IMR-90 (cell line): ENCODE measurements at places on chromosomes 13 and 19.

GRCh38 chr13:24005755-24006281 is 108.5 kb upstream of the C1QTNF9B start:
- no peak for DNase-seq

DNA sequence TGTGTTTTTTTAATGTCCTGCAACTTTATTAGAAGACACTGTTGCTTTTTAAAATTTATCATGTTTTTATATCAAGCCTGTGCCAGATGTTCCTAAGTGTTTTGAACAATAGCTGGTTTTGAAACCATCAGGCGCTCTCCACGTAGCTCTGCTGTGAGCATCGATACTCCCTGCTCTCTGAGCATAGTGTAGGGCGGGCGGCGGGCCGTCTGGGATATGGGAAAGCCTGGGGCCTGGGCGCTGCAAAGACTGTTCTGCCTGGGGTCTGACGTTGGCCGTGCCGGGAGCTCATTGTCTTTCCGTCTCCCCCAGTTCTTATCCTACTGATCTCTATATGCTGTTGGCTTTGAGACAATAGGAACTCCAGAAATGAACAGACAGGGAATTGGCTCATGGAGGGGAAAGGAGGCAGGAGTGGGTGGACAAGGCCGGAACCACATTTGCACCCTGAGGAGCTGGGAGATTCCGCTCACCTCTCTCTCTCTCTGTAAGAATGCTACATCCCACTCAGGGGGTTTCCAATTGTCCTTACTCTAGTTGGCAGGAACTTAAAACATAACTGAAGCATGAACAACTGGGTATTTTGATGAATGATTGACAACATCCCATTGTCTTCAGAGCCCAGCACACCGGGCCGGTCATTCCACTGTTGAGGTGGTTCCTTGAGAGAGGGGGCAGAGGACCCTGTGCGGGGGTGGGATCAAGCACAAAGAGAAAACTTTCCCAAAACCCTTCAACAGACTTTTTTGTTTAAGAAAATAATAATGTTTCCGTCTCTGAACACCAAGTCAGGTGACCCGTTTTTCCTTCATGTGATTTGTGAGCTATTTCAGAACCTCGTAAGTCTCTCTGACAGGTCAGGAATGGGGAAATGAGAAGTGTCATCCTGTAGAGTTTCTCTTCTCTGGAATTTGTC is 64.7 kb downstream of the COL4A2 start:
- peak; percentile 50 for DNase-seq

DNA sequence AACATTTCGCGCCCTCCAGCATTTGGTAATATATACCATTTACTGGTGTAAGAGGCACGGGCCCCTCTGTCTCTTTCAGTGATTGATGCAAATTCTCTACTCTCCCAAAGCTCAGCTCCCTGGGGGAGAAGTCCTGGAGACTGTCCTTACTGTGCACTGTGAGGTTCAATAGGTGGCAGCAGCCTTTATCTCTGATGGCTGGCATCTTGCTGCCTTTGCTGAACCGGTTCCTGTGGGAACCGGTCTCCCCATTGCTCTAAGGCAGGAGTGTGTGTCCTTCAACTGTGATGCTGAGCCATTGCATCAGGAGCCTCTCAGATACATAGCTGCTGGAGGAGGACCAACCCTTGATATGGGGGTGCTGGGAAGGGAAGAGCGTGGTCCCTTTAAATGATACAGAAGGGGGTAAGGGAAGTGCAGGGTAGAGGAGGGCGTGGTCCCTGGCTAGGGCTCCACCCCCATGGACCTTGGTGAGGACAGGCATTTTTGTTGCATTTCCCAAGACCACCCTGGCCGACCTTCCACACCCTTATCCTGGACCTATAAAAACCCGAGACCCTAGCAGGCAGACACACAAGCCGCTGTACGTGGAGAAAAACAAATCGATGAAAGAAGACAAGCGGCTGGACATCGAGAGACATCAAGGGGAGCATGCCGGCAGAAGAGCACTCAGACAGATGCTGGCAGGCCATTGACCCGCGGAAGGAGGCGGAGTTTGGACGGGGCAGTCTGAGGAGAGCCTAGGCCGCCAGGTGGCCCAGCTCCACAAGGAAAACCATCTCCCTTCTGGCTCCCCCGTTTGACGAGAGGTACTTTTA is 41.1 kb upstream of the GTF3A start:
- DNase-seq = no peak

- DNase-seq = no peak
Observed at GRCh38 chr13:21237081-21237480, 60.6 kb downstream of the MRPL57 start.

DNA sequence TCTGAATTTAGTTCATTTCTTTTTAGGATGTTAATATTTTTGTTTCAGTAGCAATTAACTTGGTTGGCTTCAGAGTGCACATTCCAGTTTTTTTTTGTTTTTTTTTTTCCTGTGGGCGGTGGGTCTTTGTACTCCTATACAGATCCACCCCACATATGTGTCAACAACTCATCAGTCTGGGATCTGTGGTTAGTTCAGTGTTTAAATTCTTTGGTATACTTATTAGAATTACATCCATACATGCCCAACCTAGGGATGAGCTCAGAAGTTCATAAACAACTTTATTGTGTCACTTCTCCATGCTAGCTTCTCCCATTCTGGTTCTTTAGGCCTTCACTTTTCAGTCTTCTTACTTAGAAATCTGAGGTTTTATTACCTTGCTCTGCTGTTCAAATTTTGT is 50.9 kb downstream of the PCCA start:
- peak; percentile 67 for DNase-seq

DNA sequence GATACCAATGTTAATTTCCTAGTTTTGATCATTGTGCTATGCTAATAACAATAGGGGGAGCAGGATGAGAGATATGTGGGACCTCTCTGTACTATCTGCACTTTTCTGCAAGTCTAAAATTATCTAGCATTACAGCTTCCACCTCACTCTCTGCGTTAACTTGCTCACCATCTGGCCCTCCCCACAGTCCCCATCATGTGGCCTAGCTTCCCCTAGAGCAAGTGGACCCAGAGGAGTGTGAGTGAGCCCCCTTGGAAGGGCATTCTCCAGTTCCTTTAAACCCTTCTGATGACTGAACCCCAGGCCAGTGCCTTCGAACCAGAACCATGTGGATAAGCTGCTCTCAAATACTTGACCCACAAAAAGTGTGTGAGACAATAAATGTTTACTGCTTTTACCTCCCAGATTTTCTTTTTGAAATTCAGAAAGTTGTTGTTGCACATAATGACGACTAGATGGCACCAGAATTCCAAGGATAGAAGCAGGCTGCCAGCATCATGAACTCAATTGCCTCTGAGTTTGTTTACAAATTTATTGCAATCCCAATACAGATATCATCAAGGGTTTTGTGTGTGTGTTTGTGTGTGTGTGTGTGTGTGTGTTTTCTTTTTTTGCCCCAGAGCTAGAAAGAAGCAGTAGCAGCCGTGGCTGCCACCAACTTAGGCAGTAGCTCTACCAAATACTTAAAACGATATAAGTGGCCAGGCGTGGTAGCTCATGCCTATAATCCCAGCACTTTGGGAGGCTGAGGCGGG is 49.0 kb upstream of the ZNF780A start:
- DNase-seq = peak; percentile 63

DNA sequence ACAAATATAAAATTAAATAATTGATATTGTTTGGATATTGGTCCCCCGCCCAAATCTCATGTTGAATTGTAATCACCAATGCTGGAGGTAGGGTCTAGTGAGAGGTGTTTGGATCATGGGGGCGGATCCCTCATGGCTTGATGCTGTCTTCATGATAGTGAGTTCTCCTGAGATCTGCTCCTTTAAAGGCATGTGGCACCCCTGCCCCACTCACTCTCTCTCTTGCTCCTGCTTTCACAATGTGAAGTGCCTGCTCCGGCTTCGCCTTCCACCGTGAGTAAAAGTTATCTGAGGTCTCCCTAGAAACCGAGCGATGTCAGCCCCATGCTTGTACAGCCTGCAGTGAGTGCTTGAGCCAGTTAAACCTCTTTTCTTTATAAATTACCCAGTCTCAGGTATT is 248.2 kb downstream of the PCDH9 start:
- no peak for DNase-seq

DNA sequence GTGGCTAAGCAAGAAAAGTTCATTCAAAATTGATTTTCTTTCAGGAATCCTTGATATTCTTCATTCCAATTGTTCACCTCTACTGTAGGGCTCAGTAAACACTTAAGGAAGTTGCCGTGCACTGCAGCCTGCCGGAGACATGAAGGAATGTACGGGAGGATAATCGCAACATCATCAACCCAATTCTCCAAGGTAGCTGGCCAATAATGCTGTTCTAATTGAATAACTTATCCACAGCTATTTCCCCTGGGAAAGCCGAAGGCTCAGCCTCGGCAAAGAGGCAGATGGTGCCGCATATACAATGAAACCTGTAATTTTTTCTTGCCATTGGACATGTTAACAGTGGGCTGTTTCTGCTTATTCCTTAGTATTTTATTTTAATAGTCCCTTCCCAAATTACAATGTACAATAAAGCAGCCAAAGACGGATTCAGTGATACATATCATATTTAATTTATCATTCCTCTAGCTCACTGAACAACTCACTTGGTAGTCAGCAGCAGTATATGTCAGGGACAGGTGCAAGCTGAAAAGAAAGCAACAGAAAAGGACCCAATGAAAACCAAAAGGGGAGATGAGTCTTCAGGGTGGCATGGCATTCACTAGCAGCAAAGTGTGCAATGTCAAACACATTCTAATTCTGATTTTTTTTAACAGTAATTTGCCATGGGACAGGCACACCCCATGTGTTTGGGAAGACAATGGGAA is 420.5 kb upstream of the KLF12 start:
- no peak for DNase-seq

DNA sequence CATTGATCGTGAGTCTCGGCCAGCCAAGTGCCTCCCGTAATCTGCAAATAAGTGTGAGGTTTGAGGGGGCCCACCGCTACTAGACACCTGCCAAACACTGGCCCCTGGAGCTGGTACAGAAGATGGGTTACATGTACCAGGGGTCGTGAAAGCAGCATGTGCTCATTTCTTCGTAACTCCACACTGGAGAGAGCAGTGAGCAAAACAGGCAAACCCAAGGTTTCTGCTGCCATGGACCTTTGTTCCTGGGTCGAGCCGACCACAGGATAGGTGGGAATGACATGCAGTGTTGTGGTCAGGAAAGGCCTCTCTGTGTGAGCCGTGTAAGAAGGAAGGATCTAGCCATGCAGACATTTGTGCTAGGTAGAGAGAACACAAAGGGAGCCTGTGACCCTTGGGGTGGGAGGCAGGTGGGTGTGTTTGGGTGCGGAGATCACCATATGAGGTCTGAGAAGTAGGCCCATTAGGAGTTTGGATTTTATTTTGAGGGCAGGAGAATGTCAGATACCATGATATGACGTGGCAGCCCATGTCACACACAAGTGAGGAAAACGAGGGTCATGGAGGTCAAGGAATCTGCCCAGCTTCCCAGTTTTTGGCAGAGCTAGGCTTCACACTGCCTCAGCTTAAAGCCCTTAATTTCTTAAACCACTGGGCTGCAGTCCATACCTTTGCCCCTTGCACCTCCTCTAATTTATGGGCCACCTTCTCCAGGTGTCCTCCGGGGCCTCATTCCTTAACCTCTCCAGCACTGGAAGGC is 919 bp downstream of the GTF3A start:
- DNase-seq = no peak

DNA sequence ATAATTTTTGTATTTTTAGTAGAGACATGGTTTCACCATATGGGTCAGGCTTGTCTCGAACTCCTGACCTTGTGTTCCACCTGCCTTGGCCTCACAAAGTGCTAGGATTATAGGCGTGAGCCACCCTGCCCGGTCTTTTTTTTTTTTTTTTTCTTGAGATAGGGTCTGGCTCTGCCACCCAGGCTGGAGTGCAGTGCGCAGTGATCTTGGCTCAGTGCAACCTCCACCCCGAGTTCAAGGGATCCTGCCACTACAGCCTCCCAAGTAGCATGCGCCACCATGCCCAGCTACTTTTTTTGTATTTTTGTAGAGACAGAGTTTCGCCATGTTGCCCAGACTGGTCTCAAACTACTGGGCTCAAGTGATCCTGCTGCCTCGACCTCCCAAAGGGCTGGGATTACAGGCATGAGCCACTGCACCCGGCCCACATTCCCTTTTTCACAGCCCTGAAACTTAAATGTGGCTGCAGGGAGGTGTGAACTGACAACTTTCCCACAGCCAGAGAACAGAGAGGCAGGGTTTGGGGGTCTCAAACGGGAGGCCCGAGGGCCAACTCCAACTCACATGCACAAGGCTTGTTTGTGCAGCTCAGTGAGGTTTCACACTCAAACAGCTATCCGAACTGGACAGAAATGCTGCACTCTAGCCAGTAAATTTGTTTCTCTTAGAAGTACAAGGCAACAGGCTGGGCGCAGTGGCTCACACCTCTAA is 4.4 kb upstream of the S1PR5 start:
- DNase-seq = no peak

DNA sequence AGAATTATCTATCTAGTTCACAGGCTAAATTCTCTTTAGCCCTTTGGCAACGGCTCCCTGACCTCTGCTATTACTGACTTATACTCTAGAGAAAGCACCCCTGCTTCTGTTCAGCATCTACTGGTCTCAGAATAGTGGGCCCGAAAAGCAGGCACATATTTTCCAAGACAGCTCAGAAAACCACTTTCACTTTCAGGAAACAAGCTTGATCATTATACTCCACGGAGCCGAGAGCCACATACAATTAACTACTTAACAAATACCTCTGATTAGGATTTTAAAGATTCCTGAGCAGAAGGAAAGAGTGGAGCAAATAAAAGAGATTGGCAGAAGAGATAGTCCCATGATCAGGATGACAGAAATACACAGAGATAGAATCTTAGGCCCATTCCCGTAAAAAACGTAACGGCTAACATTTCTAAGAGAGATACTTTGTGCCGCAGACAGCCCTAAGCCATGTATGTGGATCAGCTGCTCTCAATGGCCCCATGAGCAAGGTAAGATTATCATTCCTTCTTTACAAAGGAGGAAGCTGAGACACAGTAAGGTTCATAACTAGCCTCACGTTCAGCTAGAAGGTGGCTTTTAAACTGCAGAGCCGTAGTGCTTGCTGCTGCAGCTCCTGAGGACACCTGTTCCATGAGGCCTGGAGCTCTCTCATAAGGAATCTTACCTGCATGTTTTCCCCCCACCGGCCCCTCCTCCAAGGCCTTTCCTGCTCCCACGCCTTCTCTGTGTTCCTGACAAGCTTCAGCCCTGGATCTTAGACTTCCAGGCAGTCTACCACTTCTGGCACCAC is 227.2 kb downstream of the FOXO1 start:
- no peak for DNase-seq

DNA sequence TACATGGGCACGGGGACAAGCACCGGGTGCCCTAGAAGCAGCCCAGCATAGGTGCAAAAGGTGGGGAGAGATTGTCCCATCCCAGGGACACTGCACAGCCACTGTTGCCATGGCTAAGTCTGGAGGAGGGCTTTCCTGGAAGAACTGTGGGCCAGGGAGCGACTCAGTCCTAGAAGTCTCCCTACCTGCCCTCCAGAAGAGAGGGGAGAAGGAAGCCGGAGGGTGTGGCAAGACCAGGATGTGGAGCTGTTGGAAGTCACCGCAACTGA is 2.3 kb upstream of the FBN3 start:
- no peak for DNase-seq

GRCh38 chr13:83274679-83275078 is 607.6 kb downstream of the SLITRK1 start:
- DNase-seq = no peak
